ENCODE measurements at places on chromosomes 1 and 21.
A peak's percentile ranks its signal among the peaks of the same experiment; 100 is the strongest.

- no peak for DNase-seq
Observed at GRCh38 chr21:42476388-42477331, 19.4 kb downstream of the RSPH1 start.

- DNase-seq, result peak; percentile 71
Observed at GRCh38 chr1:64915381-64916274, 50.7 kb downstream of the JAK1 start.

GRCh38 chr1:224226849-224227502 is 43.9 kb downstream of the DEGS1 start:
- DNase-seq, result no peak

GRCh38 chr1:177130451-177130945 is 34.0 kb downstream of the ASTN1 start:
- no peak for DNase-seq

GRCh38 chr1:167821969-167822685 is 91.8 kb downstream of the ADCY10 start:
- DNase-seq, result peak; percentile 15

DNA sequence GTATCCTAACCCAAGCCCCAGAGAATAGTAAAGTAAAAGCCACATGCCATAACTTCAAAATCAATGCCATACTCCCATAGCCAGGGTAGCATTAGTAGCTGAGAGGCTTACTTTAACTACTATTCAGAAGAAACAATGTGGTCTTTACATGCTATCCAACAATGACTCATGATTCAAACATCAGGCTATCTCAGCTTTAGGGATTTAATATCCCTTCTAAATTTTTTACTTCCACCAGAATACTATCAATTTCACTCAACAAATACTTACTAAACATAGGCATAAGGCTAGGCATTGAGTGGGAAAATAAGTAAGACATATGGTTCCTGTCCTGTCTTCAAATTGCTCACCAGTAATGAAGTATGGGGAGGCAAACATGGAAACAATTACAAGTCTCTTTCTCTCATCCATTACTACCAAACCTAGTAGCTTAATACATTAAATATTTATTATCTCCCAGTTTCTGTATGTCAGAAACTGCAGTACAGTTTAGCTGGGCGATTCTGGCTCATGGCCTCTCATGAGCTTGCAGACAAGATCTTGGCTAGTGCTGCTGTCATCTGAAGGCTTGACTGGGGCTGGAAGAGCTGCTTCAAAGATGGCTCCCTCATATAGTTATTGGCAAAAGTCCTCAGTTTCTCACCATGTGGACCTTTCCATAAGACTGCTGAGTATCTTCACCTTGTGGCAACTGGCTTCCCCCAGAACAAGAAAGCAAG is 30.7 kb downstream of the EVI5 start:
- DNase-seq, result peak; percentile 73

GRCh38 chr1:37677808-37678207 is 14.5 kb upstream of the CDCA8 start:
- no peak for DNase-seq

GRCh38 chr1:230869500-230869899 is 1.2 kb upstream of the C1orf198 start:
- DNase-seq, result peak; percentile 69

GRCh38 chr1:228837032-228837431 is 101.8 kb downstream of the RHOU start:
- DNase-seq, result no peak

DNA sequence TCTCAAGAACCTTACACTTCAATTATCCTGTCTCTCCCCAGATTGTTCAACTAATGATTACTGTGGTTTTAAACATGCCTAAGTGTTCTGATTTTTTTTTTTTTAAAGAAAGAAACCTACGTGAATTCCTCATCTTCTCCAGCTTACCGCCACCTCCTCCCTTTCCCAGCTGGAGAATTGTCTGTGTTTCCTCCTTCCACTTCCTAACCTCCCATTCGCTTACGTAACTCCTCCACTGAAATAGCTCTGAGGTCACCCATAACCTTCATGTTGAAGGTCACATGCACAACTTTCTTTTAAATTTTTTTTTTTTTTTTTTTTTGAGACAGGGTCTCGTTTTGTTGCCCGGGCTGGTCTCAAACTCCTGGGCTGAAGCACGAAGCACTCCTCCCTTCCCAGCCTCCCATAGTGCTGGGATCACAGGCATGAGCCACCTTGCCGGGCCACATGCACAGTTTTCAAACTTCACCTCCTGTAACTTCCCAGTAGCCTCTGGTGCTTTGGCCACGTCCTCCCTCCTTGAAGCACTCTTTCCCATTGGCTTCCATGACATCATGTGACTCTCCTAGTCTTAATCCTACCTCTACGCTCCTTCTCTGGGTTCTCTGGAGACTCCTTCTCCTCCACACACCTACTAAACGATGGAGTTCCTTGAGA is 9.8 kb upstream of the CAPZB start:
- peak; percentile 62 for DNase-seq

DNA sequence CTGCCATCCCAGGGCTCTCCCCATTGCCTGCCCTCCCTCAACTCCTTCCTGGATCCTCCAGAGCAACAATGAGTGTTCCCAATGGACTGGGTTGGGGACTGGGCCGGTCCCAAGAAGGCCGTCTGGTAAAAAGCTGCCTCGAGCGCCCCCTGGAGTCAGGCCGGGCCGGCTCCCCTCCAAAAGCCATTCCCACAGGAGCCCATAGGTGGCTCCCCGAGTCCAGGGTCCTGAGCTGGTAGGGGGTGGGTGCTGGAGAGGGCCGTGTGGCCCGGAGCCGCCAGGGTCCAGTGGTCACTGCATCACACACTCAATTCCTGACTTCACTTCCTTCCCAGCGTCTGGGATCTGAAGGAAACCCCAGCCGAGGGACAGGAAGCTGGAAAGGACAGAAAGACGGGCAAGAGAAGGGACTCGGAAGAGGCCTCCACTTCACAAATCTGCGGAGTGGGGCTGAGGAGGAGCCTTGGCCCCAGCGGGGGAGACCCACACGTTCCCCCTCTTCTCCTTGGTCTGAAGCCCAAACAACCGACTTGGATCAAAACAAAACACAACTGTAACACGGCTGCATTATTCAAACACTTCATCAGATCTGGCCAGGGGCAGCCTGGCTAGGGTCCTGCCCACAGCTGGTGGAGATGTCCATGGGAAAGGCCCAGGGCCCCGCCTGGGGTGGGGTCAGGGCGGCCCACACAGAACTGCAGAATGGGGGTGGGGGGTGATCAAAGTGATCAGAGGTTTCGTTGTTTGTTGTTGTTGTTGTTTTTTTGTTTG is 10.9 kb upstream of the ALDH4A1 start:
- DNase-seq, result peak; percentile 85

DNA sequence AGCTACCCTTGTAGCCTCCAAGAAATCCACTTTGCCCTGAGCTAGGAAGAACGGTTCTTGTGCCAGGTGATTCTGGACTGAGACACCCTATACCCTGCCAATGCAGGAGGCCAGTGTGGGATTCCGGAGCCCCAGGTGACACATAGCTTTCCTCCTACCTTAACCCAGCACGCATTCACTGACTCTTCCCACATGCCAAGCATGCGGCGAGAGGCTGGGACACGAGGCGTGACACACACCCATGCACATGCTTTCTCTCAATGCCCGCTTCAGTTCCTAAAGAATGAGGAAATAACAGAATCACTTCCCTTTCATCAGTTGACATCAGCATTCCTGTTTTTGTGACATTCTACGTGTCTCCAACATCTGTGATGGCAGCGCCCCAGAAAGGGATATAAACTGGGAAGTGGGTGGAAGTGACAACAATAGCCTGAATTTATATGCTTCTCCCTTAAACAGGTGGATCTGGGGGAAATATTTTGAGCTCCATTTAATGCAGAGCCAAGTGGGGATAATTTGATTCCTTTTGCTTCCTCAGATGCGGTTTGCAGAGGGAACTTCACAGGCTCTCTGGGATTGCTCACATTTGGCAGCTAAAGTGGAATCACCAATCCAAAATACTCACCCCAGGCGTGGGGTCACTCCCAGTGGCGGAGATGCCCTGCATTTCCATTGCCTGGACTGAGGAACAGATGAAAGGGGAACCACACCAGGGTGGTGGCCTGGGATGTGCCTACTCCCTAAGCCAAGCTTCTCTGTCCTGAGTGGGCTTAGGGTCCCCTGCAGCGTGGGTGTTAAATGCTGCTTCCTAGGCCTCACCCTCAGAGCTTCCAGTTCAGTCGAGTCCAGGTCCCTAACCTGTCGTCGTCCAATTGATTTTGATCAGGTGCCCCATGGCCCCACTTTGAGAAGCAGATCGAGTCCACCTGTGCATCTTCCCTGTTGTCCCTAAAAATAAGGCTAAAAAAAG is 445.1 kb downstream of the SIPA1L2 start:
- DNase-seq, result no peak

DNA sequence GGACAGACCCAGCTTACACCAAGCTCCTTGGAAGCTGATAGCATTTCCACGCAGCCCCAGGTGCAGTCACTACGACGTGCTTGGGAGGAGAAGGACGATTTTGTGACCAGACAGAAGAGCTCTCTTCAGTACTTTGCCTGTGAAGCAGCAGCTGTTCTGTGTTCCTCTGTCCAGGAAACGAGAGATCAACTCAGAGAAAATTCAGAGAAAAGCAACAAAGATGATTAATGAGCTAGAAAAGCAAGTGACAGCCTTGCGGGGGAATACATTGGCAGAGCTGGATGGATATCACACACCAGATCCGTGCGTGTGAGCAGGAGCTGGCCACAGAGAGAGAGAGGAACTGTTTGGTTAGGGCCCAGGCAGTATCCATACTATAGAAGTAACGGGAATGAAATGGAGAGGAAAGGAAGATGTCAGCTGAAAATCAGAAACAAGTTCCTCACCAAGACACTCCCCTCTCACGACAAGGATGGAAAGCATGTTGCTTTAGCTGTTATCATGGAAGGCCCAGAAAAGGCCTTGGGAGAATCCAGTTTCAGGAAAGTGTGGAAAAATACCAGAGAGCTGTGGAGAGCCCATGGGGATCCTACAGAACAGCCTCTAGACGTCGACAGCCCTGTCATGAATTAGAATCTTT is 106.2 kb downstream of the TOMM20 start:
- DNase-seq, result peak; percentile 42

- no peak for DNase-seq
Observed at GRCh38 chr1:67761091-67761490, 72.2 kb downstream of the GNG12 start.

- peak; percentile 15 for DNase-seq
Observed at GRCh38 chr1:10374442-10374860, 24.4 kb upstream of the PGD start.

GRCh38 chr21:42254083-42254482 is 35.1 kb downstream of the ABCG1 start:
- no peak for DNase-seq

DNA sequence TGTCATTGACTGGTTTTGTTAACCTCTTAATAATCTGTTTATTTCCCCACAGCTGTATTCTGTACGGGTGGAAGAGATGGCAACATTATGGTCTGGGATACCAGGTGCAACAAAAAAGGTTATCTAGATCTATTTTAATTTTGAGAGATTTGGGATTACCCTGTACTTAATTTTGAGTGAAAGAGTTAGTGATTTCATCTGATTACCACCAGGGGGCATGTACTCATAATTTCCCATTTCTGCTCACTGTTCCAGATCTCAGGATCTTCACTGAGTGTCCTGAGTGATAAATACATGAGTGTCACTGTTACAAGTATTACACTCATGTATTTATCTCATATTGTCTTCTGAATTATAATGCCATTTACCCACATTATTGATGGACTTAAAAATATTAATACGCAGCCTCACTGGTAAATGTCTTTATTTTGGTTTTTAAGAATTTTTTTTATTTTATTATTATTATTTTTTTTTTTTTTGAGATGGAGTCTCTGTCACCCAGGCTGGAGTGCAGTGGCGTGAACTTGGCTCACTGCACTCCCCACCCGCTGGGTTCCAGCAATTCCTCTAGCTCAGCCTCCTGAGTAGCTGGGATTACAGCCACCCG is 27.4 kb downstream of the DTL start:
- DNase-seq, result peak; percentile 65

GRCh38 chr1:17091252-17091651 is 28.0 kb downstream of the PADI2 start:
- DNase-seq, result no peak

DNA sequence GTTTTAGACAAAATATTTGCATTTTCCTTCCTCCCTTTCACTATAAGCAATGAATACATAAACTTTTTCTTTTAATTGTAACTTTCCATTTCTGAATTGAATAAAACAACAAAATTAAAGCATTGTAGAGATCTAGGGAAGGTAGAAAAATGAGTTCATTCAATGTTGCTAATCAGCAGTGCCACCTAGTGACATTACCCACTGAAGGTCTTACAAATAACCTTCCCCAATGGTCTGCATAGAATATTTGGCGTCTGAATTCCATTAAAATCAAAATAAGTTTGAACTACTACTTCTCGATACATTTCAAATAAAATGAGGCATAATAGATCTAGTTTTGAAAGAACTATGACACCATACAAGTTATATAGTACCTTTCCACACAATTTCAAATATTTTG is 19.6 kb downstream of the FH start:
- peak; percentile 60 for DNase-seq

- DNase-seq, result no peak
Observed at GRCh38 chr1:77631751-77632150, 50.7 kb downstream of the ZZZ3 start.

GRCh38 chr1:177209357-177209756 is 38.6 kb downstream of the BRINP2 start:
- DNase-seq, result peak; percentile 98

DNA sequence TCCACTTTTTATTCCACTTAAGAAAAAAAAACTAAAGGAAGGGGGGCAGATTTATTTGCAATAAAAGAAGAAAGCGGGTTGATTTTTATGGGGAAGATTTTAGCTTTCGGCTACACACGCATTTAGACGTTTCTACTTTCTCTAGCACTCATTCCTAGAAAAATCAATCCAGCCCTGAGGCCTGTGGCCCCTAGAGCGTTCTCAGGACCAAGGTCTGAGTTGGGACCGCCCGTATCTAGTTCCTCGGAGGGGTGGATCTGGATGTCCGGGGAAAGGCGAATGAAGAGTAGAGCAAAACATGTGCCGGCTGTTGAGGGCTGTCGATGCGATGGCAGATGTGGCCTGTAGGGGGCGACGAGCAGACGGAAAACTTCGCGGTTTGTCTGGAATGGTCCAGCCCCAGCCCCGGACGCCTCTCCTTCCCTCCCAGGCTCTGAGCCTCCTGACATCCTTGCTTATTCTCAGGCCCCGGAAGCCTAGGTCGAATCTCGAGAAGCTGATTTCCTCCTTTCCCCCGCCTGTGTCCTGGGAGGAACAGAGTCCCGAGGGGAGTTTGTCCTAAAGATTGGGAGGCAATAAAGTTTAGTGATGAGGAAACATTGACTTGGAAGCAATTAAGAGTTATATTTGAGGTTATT is 5.2 kb downstream of the FOXD3 start:
- peak; percentile 71 for DNase-seq
